Effector memory CD4-positive, alpha-beta T cell (primary cell): ENCODE measurements at places on chromosomes 12 and 14.
A peak's percentile ranks its signal among the peaks of the same experiment; 100 is the strongest.

DNA sequence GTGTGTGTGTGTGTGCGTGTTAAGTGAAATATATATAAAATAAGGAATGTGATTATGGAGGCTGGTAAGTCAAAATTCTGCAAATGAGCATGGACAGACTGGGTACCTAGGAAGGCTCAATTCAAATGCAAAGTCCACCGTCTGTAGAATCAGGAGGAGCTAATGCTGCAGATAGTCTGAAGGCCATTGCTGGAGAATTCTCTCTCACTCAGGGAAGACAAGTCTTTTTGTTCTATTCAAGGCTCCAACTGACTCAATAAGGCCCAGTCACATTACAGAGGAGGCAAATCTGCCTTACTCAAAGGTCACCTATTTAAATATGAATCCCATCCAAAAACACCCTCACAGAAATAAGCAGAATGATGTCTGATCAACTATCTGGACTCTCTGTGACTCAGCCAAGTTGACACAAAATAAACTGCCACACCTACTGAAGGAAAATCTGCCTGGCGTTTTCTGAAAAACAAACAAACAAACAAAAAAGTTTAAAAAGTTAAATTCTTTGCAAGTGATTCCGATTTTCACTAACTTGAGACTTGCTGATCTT is 684 bp upstream of the KLRF2 start:
- no peak for DNase-seq

- DNase-seq = no peak
Measured at GRCh38 chr12:116880817-116881324, 370 bp downstream of the HRK start.

DNA sequence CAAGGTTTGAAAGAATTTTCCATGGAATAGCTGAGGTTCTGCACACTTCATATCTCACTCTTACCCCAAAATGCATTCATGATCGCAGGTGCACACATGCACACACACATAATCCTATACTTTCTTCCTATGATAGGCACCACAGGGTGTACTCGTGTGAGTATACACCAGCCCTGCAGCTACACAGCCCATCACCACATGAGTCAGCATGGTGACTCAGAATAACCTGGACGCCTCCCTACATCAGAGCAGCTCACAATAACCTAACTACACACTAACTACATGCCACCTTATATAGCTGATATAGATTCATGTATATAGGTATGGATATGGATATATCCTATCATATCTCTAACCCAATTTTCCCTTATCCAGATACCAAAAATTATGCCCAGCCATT is 850.2 kb upstream of the TMEM132C start:
- no peak for DNase-seq

GRCh38 chr14:22391908-22392565 is 197.0 kb downstream of the DAD1 start:
- no peak for DNase-seq

DNA sequence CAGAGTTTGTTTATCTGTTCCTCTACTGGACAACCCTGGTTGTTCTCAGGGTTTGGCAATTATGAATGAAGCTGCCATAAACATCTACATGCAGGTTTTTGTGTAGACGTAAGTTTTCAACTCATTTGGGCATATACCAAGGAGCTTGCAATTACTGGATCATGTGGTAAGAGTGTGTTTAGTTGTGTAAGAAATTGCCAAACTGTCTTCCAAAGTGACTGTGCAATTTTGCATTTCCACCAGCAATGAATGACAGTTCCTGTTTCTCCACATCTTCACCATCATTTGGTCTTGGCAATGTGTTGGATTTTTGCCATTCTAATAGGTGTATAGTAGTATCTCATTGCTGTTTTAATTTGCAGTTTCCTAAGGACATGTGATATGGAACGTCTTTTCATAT is 39.8 kb upstream of the FBXO33 start:
- no peak for DNase-seq

DNA sequence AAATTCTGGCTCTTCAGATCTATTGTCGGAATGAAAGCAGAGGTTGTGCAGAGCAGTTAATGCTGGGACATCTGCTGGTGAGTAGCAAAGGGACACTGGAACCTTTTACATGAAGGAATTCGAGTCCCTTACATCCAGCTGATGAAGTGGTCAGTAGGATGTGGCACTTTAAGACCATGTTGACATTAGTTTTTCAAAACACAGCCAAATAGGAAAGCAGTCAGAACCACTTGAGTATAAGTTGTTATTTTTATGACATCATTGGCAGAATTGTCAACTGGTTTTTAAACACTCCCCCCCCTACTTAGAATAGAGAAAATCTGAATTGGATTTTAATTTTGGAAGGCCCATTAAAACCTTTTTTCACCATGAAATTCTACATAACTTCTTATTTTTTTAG is 46.8 kb upstream of the AMN start:
- no peak for DNase-seq

GRCh38 chr12:57829025-57829777 is 10.7 kb upstream of the AVIL start:
- no peak for DNase-seq

DNA sequence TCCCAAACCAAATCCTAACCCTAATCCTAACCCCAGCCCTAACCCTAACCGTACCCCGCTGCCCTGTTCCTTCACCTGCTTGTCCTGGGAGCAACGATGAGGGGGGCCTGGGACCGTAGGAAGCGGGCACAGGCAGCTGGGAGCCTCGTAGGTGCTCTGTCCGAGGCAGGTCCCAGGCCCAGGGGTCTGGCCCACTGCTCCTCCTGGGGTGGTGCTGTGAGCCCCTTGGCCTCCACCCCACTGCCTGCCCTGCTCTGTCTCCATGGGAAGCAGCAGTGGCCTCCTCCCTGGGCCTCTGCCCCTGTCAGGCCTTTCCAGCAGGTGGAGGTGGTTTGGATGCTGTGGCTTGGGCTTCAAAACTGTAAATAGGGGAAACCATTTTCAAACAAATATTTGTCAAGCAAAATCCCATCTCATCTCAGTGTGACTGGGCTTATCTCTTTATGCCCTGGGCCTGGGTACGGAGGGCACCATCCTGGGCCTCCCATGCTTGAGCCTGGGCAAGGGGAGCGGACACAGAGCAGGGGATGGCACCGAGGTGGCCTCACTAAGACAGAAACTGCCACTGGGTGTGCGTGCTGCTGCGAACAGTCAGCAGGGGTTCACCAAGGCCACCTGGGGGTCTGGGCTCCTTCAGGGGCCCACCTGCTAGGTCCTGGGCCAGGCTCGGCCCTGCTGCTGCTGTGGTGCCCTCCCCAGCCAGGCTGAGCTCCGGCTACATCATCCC is 3.7 kb upstream of the BEGAIN start:
- DNase-seq = no peak

GRCh38 chr12:64890873-64891468 is 66.5 kb downstream of the TBC1D30 start:
- DNase-seq = no peak

GRCh38 chr12:63995512-63995911 is 151.0 kb downstream of the SRGAP1 start:
- no peak for DNase-seq

DNA sequence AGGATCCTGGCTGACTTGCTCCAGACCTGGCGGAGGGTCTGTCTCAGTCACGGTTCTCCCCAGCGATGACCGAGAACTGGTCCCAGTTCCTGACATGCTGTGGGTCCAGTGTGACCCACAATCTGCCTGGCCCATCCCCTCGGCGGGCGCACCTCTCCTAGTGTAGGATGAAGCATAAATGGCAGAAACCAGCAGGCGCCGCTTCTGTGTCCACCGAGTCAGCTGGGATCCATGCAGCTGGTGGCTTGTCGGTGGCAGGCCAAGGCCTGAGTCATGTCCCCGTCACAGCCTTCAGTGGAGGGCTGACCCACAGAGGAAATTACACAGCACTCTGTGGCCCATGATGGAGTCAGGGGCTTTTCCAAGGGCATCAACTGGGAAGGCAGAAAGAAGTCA is 38.5 kb downstream of the NFKBIA start:
- no peak for DNase-seq

- DNase-seq = no peak
Measured at GRCh38 chr14:75399843-75400775, 27.7 kb upstream of the JDP2 start.

- DNase-seq = no peak
Measured at GRCh38 chr12:70550180-70550577, 87.0 kb downstream of the PTPRB start.

GRCh38 chr12:102342281-102343006 is 137.9 kb downstream of the IGF1 start:
- DNase-seq = no peak

- no peak for DNase-seq
Measured at GRCh38 chr12:59624732-59625460, 29.1 kb downstream of the SLC16A7 start.

DNA sequence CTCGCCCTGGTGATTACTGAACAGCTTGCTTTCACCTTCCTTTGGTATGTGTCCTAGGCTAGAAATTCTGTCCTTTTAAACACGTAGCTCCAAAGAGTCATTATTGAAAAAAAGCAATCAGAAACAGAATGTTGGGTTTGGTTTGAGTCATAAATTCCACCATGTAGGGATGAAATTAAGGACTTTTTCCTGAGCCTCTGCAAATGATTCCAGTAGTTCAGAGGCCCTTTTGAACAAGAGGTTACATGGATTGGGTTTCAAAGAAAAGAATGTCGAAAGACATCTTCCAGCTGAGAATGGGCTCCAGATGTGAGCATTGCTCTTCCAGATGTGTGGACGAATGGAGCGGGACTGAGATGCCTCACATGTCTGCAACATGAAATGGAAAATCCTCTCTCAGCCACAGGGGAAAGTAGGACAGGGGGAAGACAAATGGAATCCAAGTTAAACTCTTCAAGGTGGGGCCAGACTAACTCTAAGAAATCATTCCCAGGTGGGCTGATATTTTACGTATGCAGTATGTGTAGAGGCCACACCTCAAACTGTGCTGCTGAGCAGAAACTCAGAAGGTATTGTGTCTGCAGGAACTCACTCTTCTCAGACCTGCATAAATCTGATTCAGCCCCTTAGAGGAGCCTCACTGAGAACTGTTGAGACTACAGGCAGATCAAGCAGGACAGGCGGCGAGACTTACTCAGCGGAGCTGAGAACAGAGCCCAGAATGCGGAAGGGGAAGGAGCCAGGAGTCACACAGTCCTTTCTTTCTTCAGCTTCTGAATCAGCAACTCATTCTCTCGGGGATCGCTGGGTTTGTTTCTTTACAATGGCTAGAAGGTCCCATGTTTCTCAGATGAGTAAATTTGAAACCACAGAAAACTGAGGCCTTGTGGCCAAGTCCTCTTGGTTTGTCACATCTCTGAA is 23.3 kb upstream of the EMP1 start:
- no peak for DNase-seq

DNA sequence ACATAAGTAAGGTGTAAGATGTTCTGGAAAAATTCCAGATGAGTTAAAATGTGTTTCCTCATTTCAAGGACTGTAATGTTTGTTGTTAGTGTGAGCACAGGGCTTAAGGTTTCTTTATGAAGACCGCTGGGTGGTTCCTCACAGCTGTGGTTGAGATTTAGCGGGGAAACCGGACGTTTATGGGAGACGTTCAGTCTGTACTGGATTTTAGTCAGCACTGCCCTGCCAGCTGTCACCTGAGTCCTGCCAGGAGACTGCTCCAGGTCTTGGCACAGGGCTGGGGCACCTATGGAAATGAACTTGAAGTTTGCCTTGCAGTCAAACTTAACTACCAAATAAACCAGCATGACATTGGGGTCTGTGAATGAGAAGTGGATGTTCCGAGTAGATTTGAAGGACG is 555.2 kb downstream of the DIO2 start:
- no peak for DNase-seq

DNA sequence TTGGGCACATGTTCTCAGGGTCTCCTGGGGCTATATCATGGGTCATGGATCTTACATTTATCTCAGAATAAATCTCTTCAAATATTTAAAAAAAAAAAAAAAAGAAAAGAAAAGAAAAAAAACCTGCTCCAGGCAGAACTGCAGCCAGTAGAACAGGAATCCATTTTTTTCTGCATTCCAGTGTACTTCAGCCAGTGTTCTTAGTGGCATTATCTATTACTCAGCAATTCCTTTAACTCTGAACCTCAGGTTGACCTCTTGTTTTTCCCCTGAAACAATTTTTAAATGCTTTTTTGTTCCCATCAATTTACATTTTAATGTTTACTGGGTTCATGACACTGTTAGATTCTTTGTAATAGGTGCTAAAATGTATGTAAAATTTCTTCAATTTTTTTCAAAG is 66.7 kb upstream of the STXBP6 start:
- no peak for DNase-seq

GRCh38 chr14:101665478-101666078 is 95.9 kb upstream of the PPP2R5C start:
- no peak for DNase-seq

- no peak for DNase-seq
Measured at GRCh38 chr12:97560786-97561618, 98.4 kb downstream of the RMST start.

DNA sequence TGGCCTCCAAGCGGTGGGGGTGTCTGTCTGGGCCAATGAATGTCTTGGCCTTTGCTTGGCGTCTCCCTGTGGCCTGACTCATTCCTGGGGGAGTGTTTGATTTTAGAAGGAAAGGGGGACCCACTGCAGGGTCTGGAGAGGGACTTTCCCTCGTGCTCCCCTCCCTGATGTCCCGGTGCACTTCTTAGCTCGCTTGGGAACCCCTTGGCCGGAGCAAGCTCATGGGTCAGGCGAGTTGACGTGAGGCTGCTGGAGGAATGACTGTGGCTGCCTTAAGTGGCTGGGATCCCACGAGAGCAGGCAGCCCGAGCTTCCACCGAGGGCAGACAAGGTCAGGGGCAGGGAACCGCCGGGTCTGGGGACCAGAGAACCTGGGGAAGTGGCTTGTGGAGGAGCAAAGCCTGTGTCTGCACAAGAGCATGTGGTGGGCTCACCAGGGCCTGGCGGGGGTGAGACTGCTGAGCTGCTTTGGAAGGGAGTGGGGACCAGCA is 218.4 kb upstream of the C14orf180 start:
- no peak for DNase-seq

DNA sequence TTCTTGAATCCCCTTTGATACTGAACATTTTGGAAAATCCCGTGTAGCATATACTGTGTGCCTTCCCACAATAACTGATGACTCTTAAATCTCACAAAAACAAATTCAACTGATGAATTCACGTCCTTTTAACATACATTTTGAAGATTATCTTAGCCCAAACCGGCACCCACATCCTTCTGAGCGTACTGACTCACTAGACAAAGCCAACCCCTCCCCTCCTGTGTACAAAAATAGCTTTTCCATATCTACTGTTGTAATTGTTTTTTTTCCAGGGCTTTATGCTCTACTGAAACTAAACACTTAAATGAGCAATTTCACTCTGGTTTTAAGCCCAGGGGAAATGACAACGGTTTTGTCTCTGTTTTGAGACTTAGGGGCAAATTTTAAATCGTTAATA is 109.4 kb upstream of the ATF7IP start:
- peak; percentile 41 for DNase-seq
